Activated CD4-positive, alpha-beta memory T cell treated with anti-CD3 and anti-CD28 coated beads for 36 hours (primary cell): ENCODE measurements at places on chromosomes 7 and 10. TPM values are rescaled to one million over a fixed set of nuclear protein-coding genes. Genes with fewer than 3 reads are reported as not detected.
A peak's percentile ranks its signal among the peaks of the same experiment; 100 is the strongest.

- no peak for DNase-seq
- H3K36me3 ChIP-seq = peaks cover 3% of the 10 kb centered on the region
- no peak overlapping the region for H3K4me3 ChIP-seq
- H3K27me3 ChIP-seq = no peaks in the 10 kb centered on the region
- H3K27ac ChIP-seq = no peak overlapping the region
These were observed 32.5 kb downstream of the C10orf105 start for GRCh38 chr10:71687077-71687476.

DNA sequence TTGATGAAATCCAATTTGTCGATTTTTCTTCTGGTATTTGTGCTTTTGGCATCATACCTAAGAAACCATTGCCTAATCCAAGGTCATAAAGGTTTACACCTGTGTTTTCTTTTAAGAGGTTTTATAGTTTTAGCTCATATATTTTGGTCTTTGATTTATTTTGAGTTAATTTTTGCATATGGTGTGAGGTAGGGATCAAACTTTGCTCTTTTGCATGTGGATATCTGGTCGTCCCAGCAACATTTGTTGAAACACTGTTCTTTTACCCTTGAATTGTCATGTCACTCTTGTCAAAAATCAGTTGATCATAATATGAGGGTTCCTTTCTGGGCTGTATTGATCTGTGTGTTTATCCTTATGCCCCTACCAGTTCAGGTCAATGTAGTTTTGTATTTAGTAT, 232.5 kb upstream of the SH2B2 start:
- no peaks in the 10 kb centered on the region for H3K27me3 ChIP-seq
- peaks cover 3% of the 10 kb centered on the region for H3K4me1 ChIP-seq
- no peak overlapping the region for H3K4me3 ChIP-seq
- peaks cover 20% of the 10 kb centered on the region for H3K36me3 ChIP-seq
- no peak for DNase-seq

DNA sequence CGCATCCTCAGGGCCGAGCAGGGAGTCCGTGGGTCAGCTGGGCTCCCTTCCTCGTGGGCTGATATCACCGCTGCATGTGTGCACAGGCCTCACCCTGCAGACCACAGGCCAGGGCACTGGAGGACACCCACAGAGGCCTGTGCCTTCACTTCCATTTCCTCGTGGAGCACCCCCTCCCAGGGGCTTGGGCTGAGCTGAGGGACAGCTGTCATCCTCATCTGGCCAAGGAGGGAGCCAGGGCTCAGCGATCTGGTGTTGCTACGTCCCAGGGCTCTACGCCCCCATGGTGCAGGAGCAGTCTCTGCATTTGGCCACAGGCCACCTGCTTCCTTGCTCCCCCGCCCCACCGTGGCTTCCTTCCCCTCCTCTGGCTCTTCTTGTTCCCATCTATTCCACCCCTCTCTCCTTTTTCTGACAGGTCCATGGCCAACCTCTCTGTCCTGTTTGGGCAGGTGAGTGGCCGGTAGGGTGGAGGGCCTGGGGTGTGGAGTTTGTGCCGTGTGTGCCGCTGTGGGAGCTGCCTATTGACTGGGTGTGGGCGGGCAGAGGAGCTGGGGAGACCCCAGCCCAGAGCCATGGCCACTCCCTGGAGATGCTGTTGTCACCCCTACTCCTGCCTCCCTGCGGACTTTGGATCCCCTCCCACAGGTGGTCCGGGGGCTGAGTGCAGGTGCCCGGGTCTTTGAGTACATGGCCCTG, 8.3 kb upstream of the ASIC3 start:
- no peaks in the 10 kb centered on the region for H3K27me3 ChIP-seq
- no peak overlapping the region for H3K4me3 ChIP-seq
- peak overlapping the region; percentile 91 for H3K27ac ChIP-seq
- H3K36me3 ChIP-seq = peaks cover 8% of the 10 kb centered on the region
- no peak for DNase-seq
- H3K4me1 ChIP-seq = peaks cover 16% of the 10 kb centered on the region

- no peak for DNase-seq
- no peak overlapping the region for H3K27ac ChIP-seq
These were observed 2.8 kb downstream of the TRIL start for GRCh38 chr7:28955356-28955717.

GRCh38 chr7:146314962-146315361, 198.4 kb downstream of the CNTNAP2 start:
- H3K36me3 ChIP-seq = no peaks in the 10 kb centered on the region
- H3K27me3 ChIP-seq = no peaks in the 10 kb centered on the region
- no peak for DNase-seq
- H3K27ac ChIP-seq = no peak overlapping the region
- no peaks in the 10 kb centered on the region for H3K4me1 ChIP-seq

DNA sequence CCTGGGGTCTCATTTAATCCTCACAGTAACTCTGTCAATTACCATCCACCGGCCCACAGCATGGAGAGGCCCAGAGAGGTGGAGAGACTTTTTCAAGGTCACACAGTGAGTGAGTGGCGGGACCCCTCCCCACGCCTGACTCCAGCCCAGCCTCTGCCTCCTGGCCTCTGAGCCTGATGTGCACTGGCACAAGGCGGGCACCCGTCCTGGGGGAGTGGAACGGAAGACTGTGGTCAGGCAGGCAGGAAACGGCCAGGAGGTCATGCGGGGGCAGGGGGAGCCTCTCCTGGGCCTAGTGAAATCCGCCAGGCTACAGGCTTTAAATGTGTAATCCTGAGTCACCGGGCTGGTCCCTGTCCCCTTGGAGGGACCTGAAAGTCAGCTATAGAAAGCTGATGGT, 32.2 kb downstream of the ZCCHC24 start:
- peaks cover 7% of the 10 kb centered on the region for H3K4me1 ChIP-seq
- H3K4me3 ChIP-seq = no peak overlapping the region
- peak; percentile 68 for DNase-seq

DNA sequence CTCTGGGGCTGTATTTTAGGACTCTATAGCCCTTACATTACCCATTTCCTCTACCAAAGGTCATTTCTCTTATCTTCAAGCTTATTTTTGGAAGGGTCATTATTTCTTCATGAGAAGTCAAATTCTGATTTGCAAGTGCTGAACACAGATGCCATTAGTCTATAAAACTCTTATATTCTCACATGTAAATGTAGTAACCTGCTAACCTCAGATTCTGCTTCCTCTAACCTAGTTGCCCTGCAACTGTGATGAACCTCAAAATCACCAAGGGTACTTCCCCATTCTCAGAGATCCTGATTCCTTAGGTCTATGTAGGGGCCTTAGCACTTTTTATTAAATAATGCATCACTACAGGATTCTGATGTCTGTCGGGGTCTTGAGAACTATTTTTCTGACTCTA, 6.3 kb downstream of the FAS start:
- no peak overlapping the region for H3K4me3 ChIP-seq
- peak overlapping the region; percentile 32 for H3K27ac ChIP-seq
- H3K36me3 ChIP-seq = peaks cover 22% of the 10 kb centered on the region
- H3K4me1 ChIP-seq = peaks cover 83% of the 10 kb centered on the region
- H3K27me3 ChIP-seq = no peaks in the 10 kb centered on the region
- no peak for DNase-seq

- no peaks in the 10 kb centered on the region for H3K4me1 ChIP-seq
- no peaks in the 10 kb centered on the region for H3K36me3 ChIP-seq
- no peak overlapping the region for H3K27ac ChIP-seq
- H3K27me3 ChIP-seq = no peaks in the 10 kb centered on the region
- DNase-seq = no peak
These were observed 293.4 kb upstream of the DKK1 start for GRCh38 chr10:52020702-52021101.

DNA sequence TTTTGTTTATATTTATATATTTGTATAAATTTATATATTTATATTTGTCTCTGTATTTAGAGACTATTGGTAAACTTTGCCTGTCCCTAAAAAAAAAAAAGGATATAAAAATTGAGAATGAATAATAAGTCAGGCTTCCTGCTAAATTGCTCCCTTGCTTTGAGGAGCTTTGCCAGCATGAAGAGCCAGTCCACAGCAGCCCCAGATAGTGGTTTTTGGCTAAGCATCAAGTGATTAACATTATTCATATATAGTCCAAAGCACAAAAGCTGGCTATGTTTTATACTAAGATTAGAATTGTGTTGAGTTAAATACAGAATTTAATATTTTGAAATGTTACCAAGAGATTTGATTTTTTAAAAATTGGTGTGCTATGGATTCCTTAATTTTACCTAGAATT, 264.9 kb upstream of the FERD3L start:
- no peaks in the 10 kb centered on the region for H3K4me1 ChIP-seq
- no peak overlapping the region for H3K27ac ChIP-seq
- H3K27me3 ChIP-seq = no peaks in the 10 kb centered on the region
- DNase-seq = no peak
- H3K36me3 ChIP-seq = no peaks in the 10 kb centered on the region
- no peak overlapping the region for H3K4me3 ChIP-seq

GRCh38 chr7:148700661-148701064, 2.0 kb downstream of the CUL1 start:
- H3K27ac ChIP-seq = peak overlapping the region; percentile 89
- H3K36me3 ChIP-seq = peaks cover 6% of the 10 kb centered on the region
- H3K27me3 ChIP-seq = no peaks in the 10 kb centered on the region

GRCh38 chr10:44376472-44377099, 8.3 kb downstream of the CXCL12 start:
- H3K4me3 ChIP-seq = no peak overlapping the region
- H3K27me3 ChIP-seq = no peaks in the 10 kb centered on the region
- H3K4me1 ChIP-seq = no peaks in the 10 kb centered on the region
- H3K36me3 ChIP-seq = no peaks in the 10 kb centered on the region
- no peak overlapping the region for H3K27ac ChIP-seq

DNA sequence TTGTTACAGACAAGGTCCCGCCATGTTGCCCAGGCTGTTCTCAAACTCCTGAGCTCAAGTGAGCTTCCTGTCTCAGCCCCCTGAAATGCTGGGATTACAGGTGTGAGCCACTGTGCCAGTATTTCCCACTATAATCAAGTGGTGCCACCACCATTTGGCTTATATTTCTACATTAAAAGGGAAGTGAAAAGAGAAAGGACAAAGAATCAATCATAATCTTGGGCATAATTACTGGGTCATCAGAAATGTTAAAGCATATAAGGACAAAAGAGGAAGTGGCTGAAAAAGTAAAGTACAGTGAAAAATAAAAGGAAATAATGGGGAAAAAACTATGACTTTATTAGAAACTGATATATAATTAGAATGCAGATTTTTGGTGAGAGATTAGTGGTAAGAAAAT, 25.7 kb upstream of the ENTPD1 start:
- no peak overlapping the region for H3K27ac ChIP-seq
- H3K36me3 ChIP-seq = peaks cover 3% of the 10 kb centered on the region
- H3K27me3 ChIP-seq = peaks cover 7% of the 10 kb centered on the region
- no peaks in the 10 kb centered on the region for H3K4me1 ChIP-seq
- no peak overlapping the region for H3K4me3 ChIP-seq

DNA sequence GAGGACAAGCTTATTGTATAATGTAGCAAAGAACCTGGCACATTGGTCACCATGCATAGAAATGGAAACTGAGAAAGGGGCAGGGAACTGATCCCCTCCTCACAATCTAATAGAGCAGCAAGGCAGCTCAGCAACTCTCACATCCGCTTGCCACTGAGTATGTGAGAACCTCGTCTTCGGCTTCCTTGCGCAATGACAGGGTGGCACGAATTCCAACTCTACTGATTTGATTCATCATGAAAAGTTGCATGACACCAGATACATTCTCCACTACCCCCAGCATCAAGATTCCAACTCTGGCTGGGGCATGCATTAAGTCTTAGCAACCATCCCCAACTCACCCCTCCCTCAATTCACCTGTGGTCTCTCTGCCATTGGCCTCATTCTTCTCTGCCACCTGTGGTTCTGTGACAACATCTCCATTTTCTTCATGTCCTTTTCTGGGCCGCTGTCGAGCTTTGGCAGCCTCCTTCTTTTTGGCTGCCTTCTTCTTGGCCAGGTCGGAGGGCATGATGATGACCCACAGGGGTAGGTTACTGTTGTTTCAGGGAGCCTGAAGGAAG, 976 bp downstream of the ABCF2 start:
- H3K36me3 ChIP-seq = peaks cover 33% of the 10 kb centered on the region
- no peaks in the 10 kb centered on the region for H3K27me3 ChIP-seq
- H3K4me1 ChIP-seq = peaks cover 36% of the 10 kb centered on the region

GRCh38 chr10:114189700-114190099, 10.5 kb downstream of the TDRD1 start:
- H3K27me3 ChIP-seq = peaks cover 11% of the 10 kb centered on the region
- no peaks in the 10 kb centered on the region for H3K36me3 ChIP-seq
- no peak for DNase-seq
- H3K4me1 ChIP-seq = no peaks in the 10 kb centered on the region
- H3K4me3 ChIP-seq = no peak overlapping the region

GRCh38 chr10:4033341-4033896, 248.4 kb upstream of the KLF6 start:
- no peaks in the 10 kb centered on the region for H3K36me3 ChIP-seq
- DNase-seq = peak; percentile 33
- H3K4me1 ChIP-seq = peaks cover 33% of the 10 kb centered on the region
- no peaks in the 10 kb centered on the region for H3K27me3 ChIP-seq
- H3K27ac ChIP-seq = peak overlapping the region; percentile 6

DNA sequence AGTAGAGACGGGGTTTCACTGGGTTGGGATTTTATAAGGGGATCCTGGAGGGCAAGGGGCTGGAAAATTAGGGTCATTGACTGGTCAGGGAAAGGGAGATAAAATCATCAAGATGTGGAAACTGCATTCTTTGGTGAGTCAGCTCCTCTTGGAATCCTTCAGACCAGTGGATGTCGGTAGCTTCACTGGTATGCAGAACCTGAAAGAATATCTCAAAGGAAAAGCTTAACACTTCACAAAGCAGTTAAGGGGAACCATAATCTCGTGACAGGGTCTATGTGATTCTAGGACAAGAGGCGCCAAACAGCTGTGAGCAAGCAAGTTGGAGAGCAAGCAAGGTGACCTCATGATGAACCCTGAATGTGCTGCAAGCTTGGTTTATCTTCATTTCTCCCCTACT, 634.7 kb upstream of the AUTS2 start:
- DNase-seq = no peak
- no peaks in the 10 kb centered on the region for H3K4me1 ChIP-seq
- H3K27ac ChIP-seq = no peak overlapping the region
- H3K4me3 ChIP-seq = no peak overlapping the region

- no peaks in the 10 kb centered on the region for H3K4me1 ChIP-seq
- H3K4me3 ChIP-seq = no peak overlapping the region
- no peak for DNase-seq
- H3K27me3 ChIP-seq = no peaks in the 10 kb centered on the region
- no peaks in the 10 kb centered on the region for H3K36me3 ChIP-seq
These were observed 1071.8 kb downstream of the DNAJB9 start for GRCh38 chr7:109641445-109641844.

Gene SYCE1
- total RNA-seq = not detected

Gene KDM7A
- 23.4 TPM for total RNA-seq

Gene NPY4R
- not detected for total RNA-seq

Gene RNF148
- not detected for total RNA-seq

Gene MSANTD7
- 18.1 TPM for total RNA-seq

Gene GPRIN2
- total RNA-seq = not detected

Gene BHLHA15
- not detected for total RNA-seq

Gene EMX2
- total RNA-seq = not detected

Gene AKR1D1
- not detected for total RNA-seq

Gene GPR85
- total RNA-seq = not detected

Gene CUL2
- total RNA-seq = 39.7 TPM
